ENCODE measurements at places on chromosomes 4 and X. TPM values are rescaled to one million over a fixed set of nuclear protein-coding genes. Genes with fewer than 3 reads are reported as not detected.
A peak's percentile ranks its signal among the peaks of the same experiment; 100 is the strongest.

DNA sequence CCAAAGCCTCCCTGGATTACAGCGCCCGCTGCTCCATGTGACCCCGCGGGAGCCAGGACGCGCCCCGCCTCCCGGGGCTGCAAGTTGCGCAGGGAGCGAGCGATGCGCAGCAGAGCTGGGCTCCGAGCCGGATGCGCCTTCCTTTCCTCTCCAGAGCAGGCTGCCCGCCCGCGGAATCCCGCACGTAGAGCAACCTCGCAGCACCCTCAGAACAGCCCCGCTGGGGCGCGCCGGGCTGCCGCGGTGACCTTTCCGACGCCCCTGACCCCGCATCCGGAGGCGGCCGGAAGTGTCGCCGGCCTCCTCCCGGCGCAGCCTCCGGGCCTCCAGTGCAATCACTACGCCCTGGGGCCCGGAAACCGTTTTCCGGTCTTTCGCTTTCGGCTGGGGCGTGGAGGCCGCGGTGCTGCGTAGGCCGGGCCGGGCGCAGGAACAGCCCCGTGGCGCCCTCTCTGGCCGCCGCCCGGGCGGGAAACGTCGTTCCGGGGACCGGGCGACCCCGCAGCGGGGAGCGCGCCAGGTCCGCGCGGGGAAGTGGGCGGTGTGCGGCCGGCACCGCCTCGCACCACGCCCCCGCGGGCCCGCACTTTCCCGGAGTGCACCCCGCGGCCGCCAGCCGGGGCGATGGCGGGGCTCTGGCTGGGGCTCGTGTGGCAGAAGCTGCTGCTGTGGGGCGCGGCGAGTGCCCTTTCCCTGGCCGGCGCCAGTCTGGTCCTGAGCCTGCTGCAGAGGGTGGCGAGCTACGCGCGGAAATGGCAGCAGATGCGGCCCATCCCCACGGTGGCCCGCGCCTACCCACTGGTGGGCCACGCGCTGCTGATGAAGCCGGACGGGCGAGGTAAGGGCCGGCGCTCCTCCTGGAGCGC lies at the start of gene CYP4V2:
CYP4V2 (plus strand) TSS at position 368 of the 866 bp plus-strand sequence; CDS start at position 625, 257 bp downstream.
- DNase-seq: peak; percentile 82

GRCh38 chrX:44816367-44816766 lies 27.5 kb upstream of the DUSP21 start:
- no peak for DNase-seq

GPR50 gene
- not detected for total RNA-seq

IDH3G gene
- total RNA-seq: 29.9 TPM

DNA sequence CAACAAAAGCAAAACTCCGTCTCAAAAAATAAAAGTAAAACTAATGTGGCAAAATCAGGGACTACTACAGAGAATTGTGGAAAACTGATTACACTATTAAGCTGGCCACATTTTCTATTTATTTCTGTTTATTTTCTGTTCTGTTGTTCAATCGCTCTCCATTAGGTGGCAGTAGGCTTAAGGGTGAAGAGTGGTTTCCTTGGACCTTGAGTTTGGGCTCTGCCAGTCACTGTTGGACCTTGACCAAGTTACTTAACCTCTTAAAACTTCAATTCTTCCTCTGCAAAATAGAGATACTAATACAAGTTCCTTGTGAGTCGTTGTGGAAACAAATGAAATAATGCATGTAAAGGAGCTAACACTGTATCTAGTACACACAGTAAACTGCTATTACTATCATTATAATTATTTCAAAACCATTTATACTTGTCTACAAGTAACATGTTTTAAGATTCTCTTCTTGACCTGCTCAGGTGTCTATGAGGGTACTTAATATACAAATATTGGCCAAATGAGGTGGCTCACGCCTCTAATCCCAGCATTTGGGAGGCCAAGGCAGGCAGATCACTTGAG lies 15.2 kb downstream of the HSD17B11 start:
- peak; percentile 64 for DNase-seq

DNA sequence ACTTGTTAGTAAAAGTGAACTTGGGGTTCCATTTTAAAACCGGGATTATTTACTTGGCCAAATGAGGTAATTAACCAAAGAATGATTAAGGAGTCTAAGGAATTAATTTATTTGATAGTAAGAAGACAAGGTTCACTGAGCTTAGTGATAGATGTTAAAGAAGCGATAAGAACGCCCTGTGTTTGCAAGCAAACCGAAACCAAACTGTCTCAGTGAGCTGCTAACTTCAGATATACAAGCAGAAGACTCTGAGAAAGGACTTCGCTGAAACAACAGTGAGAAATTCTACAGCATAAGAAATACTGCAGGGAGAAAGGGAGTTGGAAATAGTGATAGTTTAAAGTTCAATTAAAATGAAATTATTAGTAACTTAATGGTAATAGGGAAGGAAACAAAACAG lies 37.6 kb upstream of the SHISA3 start:
- DNase-seq: peak; percentile 54

NPY5R gene
- total RNA-seq: not detected

STX18 gene
- total RNA-seq: 14.1 TPM

DNA sequence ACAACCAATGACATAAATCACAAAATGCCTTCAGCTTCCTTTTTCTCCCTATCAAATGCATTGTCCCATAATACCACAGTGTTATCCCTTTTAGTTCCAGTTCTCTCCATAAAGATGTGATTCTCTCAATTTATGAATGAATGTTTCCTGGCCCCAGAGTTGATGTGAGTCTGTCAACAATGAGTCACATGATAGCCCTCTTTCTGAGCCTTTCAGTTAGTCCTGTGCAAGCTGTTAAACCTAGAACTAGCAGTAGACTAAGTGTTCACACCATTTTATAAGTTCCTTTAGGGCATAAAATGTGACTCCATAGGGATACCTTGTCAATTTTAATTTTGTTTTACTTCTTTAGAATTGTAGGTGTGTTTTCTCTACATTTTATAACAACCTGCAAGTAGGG lies 129.5 kb downstream of the PABPC4L start:
- no peak for DNase-seq

DNA sequence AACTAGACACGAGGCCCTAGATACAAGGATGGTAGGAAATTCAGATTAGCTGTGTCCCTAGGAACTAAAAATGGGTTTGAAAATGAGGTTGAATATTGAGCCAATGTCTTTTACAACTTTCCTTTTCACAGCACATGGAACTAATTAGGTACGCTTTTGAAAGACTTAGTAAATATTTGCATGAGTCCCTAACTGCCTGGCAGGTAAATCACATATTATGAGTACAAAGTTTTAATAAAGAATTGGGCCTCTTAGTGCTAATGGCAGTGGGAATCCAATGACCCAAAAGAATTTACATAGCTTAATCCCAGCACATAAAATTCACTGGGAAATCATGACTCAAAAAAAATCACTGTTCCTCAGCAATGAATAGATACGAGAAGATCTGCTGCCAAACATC lies 16.8 kb downstream of the MUC7 start:
- DNase-seq: no peak

GRCh38 chr4:52600275-52600674 lies 58.8 kb downstream of the USP46 start:
- no peak for DNase-seq

GRCh38 chr4:3037957-3038461 lies 36.3 kb downstream of the HTT-AS start:
- no peak for DNase-seq

FAM184B gene
- total RNA-seq: not detected

AR gene
- 1.2 TPM for total RNA-seq

Data from lung microvascular endothelial cell (primary cell).